ENCODE measurements at places on chromosomes 11 and 22.

DNA sequence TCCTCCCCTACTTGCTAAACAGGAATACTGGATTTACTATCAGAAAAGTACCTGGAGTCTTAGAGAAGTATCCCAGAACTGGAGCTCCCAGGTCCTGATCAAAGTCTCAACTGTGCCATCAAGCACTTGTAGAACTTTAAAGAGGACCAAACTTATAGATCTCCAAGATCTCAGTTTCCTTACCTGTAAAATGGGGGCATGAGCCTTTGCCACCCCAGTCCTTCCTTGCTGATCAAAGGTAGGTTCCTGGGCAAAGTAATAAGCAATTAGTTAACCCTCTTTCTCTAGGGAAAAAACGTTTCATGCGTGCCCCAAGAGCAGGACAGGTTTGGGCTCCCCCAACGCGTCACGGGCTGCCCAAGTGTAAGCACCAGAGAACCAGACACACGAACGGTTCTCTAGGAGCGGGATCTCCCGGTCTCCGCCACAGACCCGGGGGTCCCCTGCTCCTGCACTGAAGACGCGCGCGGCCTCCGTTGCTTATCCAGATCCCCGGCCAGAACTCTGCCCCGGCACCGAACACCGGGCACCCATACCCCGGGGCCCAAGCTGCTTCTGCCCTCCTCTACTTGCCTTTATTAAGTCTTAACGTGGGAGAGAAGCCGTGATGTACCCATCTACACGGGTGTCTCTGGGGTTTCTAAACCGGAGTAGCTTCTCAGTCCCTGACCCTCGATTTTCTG lies 505 bp downstream of the ZNF214 start:
- peak overlapping the region; percentile 73 for H3K4me3 ChIP-seq
- H3K36me3 ChIP-seq, result no peaks in the 10 kb centered on the region
- no peak for DNase-seq

GRCh38 chr11:118606157-118606843 lies 1.1 kb upstream of the PHLDB1 start:
- no peak overlapping the region for H3K27ac ChIP-seq
- peaks cover 26% of the 10 kb centered on the region for H3K27me3 ChIP-seq
- peaks cover 22% of the 10 kb centered on the region for H3K4me1 ChIP-seq
- no peak for DNase-seq
- peaks cover 8% of the 10 kb centered on the region for H3K36me3 ChIP-seq
- H3K4me3 ChIP-seq, result peak overlapping the region; percentile 67

- H3K36me3 ChIP-seq, result no peaks in the 10 kb centered on the region
- no peak overlapping the region for H3K27ac ChIP-seq
- DNase-seq, result no peak
- no peaks in the 10 kb centered on the region for H3K27me3 ChIP-seq
Observed at GRCh38 chr11:111819829-111820237, 51.5 kb downstream of the ALG9 start.

- peaks cover 6% of the 10 kb centered on the region for H3K27me3 ChIP-seq
- H3K4me3 ChIP-seq, result no peak overlapping the region
- no peak for DNase-seq
Observed at GRCh38 chr11:116696381-116696941, 76.3 kb downstream of the BUD13 start.

- DNase-seq, result no peak
- H3K27me3 ChIP-seq, result no peaks in the 10 kb centered on the region
- no peak overlapping the region for H3K27ac ChIP-seq
Observed at GRCh38 chr11:9247863-9248262, 17.3 kb downstream of the DENND5A start.

- peak overlapping the region; percentile 5 for H3K27ac ChIP-seq
- no peaks in the 10 kb centered on the region for H3K36me3 ChIP-seq
- no peak overlapping the region for H3K4me3 ChIP-seq
- H3K27me3 ChIP-seq, result peaks cover 19% of the 10 kb centered on the region
- peaks cover 31% of the 10 kb centered on the region for H3K4me1 ChIP-seq
Observed at GRCh38 chr11:60830478-60831142, 11.3 kb upstream of the CCDC86 start.

GRCh38 chr11:132177106-132177505 lies 806.7 kb downstream of the NTM start:
- H3K4me1 ChIP-seq, result no peaks in the 10 kb centered on the region
- no peaks in the 10 kb centered on the region for H3K27me3 ChIP-seq
- no peak overlapping the region for H3K4me3 ChIP-seq
- no peaks in the 10 kb centered on the region for H3K36me3 ChIP-seq
- no peak for DNase-seq

DNA sequence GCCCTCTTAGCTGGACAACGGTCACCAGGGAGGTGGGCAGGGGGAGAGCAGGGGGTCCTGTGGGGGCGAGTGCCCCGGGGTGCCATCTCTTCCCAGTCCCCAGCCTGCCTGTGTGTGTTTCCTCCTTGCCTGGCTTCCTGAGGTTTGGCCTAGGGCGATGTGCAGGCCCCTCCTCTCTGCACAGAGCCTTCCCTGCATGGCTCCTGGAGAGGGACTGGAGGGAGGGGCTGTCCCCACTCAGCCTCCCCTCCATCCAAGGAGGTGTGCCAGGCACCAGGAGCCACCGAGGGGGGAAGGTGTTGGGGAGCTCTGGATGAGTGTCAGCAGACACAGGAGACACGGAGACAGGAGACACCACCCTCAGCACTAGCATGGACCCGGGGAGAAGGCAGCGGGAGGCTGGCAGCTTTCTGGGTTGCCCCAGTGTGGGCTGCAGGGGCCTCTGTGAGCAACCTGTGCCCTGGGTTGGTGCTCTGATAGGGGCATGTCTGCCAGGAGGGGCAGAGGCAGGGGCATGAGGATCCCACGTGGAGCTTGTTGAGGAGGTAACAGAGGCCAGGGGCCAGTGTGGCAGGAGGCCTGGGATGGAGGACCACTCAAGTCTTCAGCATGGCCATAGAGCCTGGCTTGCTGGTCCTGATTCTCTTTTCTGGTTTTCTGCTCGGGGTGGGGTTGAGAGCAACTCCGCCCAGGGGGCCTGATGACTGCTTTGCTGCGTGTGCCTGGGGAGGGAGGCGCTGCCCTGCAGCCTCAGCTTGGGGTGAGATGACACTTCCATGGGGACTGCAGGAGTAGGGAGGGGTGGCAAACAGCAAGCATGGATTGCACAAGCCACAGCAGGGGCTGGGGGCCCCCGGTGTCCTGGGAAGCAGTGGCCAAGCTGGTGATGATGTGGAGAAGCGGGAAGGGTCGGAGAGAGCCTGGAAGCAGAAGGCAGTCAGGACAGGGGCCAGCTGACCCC lies 78.8 kb downstream of the ST3GAL4 start:
- H3K27me3 ChIP-seq, result no peaks in the 10 kb centered on the region
- no peak for DNase-seq
- no peak overlapping the region for H3K27ac ChIP-seq
- no peaks in the 10 kb centered on the region for H3K4me1 ChIP-seq

- H3K4me1 ChIP-seq, result peaks cover 53% of the 10 kb centered on the region
- no peak overlapping the region for H3K4me3 ChIP-seq
- H3K36me3 ChIP-seq, result peaks cover 17% of the 10 kb centered on the region
- peak overlapping the region; percentile 19 for H3K27ac ChIP-seq
- H3K27me3 ChIP-seq, result no peaks in the 10 kb centered on the region
Observed at GRCh38 chr22:29380856-29381255, 7.5 kb downstream of the AP1B1 start.

DNA sequence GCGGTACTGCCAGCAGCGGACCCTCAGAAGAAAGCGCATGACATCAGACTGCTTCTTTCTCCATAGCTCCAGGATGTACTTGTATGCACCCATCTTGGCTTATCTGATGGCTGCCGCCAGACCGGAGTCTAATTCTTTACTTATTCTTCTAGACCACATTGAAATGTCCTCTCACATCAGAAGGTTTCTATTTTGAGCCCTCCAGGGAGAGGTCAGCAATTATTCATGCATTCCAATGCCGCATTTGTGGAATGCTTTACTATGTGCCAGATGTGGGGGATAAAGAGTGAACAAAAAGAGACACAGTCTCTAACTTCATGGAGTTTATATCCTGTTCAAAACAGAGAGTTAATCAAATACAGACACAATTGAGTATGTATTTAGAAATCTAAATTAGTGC lies 230.1 kb downstream of the MIAT start:
- H3K27me3 ChIP-seq, result peaks cover 3% of the 10 kb centered on the region
- H3K4me3 ChIP-seq, result no peak overlapping the region
- H3K4me1 ChIP-seq, result no peaks in the 10 kb centered on the region
- no peaks in the 10 kb centered on the region for H3K36me3 ChIP-seq
- no peak overlapping the region for H3K27ac ChIP-seq
- no peak for DNase-seq

DNA sequence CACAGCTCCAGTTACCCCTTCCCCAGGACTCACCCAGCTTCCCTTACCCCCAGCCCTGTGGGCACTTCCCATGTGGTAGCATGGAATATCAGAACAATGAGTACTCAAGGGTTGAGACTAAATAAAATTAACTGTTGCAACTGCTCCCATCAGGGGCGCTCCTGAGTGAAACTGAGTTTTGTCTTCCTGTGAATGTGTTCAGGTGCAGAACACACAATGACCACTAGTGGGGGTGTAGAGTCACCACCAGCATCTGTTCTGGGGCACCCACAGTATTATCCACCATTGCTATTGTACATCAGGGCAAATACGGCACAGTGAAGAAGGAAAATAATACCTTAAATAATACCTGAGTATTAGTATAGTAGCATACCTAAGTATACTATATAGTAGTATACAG lies 689.7 kb downstream of the TBC1D22A start:
- peak; percentile 5 for DNase-seq
- no peaks in the 10 kb centered on the region for H3K27me3 ChIP-seq
- no peak overlapping the region for H3K4me3 ChIP-seq
- no peaks in the 10 kb centered on the region for H3K4me1 ChIP-seq
- no peak overlapping the region for H3K27ac ChIP-seq
- H3K36me3 ChIP-seq, result peaks cover 3% of the 10 kb centered on the region

DNA sequence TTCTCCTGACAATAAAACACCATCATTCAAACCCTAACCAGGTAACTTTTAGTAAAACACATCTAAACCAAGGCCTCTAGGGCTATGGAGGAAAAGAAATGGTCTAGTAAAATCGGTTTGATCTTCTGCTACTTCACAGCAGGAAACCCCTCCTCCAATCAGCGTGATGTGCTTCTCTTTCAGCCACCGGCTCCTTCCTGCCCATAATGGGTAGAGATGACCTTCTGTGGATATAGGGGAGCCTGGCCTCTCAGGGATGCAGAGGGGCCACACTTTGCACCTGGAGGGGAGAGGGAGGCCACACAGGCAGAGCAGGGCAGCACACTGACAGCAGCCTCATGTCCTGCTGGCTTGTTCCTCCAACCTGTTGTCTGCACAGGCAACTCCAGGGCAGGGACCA lies 6.9 kb downstream of the EHD1 start:
- H3K36me3 ChIP-seq, result peaks cover 43% of the 10 kb centered on the region
- peak overlapping the region; percentile 89 for H3K27ac ChIP-seq
- DNase-seq, result no peak
- peak overlapping the region; percentile 86 for H3K4me3 ChIP-seq
- peaks cover 91% of the 10 kb centered on the region for H3K4me1 ChIP-seq

DNA sequence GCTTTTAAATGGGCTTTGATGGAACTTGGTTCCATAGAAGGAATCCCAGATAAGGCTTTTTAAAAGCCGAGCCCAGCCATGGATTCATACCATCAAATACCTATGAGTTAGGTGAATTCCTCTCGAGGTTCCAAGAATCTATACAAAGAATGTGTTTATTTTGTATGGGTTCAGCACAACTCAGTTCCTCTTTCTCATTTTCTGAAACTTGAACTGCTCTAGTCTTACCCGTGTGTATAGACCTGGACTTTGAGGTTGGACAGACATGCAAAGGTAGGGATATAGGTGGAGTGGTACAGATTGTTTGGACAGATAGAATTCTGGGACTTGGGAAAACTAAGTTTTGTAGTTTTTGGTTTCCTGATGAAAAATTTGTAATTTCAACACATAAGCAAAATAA lies 97.9 kb downstream of the PGR start:
- H3K4me3 ChIP-seq, result no peak overlapping the region
- H3K4me1 ChIP-seq, result no peaks in the 10 kb centered on the region
- no peaks in the 10 kb centered on the region for H3K36me3 ChIP-seq
- no peak overlapping the region for H3K27ac ChIP-seq

DNA sequence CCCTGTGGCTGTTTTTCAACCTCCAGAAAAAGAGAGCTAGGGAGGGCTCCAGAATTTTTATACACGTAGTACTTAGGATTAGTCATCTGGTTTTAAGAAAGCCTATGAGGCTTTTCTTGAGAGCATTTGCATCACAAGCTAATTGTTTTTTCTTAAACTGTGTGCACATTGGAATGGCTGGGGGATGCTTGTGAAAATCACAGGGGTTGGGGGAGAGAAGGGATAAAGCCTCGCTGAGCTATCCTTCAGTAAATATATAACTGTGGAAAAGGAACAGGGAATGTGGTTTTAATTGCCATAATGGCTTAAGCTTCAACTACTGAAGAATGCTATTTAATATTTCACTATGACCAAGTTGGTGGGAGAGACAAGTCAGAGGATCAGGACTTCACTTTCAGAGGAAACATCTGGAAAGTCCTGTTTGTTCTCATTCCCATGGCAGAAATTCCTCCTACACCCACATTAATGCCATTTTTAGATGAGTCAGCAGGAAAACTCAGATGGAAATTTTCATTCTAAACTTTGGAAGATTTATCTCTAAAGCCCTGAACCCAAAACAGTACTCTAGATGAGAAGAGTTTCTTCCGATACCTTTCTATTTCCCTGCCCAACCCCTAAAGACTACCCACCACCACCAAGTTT lies 591.3 kb downstream of the LRRC4C start:
- H3K27ac ChIP-seq, result no peak overlapping the region
- H3K27me3 ChIP-seq, result no peaks in the 10 kb centered on the region
- H3K4me3 ChIP-seq, result no peak overlapping the region
- H3K36me3 ChIP-seq, result no peaks in the 10 kb centered on the region
- H3K4me1 ChIP-seq, result no peaks in the 10 kb centered on the region
- DNase-seq, result no peak

- H3K4me1 ChIP-seq, result peaks cover 6% of the 10 kb centered on the region
- no peaks in the 10 kb centered on the region for H3K27me3 ChIP-seq
- no peak overlapping the region for H3K4me3 ChIP-seq
- H3K27ac ChIP-seq, result no peak overlapping the region
- DNase-seq, result no peak
- H3K36me3 ChIP-seq, result no peaks in the 10 kb centered on the region
Observed at GRCh38 chr11:45204761-45205160, 58.3 kb downstream of the PRDM11 start.

- no peak overlapping the region for H3K27ac ChIP-seq
- DNase-seq, result no peak
- no peaks in the 10 kb centered on the region for H3K4me1 ChIP-seq
- H3K27me3 ChIP-seq, result peaks cover 15% of the 10 kb centered on the region
Observed at GRCh38 chr22:22579869-22580604, 21.0 kb upstream of the PRAME start.

All from activated T-cell treated with anti-CD3 and anti-CD28 coated beads, Interleukin-2, amount 50 U/mL, for 72 hours (primary cell).